Natural killer cell (primary cell): ENCODE measurements at places on chromosomes 11 and 22. TPM values are rescaled to one million over a fixed set of nuclear protein-coding genes. Genes with fewer than 3 reads are reported as not detected.
A peak's percentile ranks its signal among the peaks of the same experiment; 100 is the strongest.

- no peak overlapping the region for H3K4me3 ChIP-seq
- H3K4me1 ChIP-seq = no peaks in the 10 kb centered on the region
- no peaks in the 10 kb centered on the region for H3K27me3 ChIP-seq
- no peaks in the 10 kb centered on the region for H3K36me3 ChIP-seq
These were observed 42.6 kb downstream of the CNTN5 start for GRCh38 chr11:99063331-99063730.

Gene OR52I1
- not detected for total RNA-seq

DNA sequence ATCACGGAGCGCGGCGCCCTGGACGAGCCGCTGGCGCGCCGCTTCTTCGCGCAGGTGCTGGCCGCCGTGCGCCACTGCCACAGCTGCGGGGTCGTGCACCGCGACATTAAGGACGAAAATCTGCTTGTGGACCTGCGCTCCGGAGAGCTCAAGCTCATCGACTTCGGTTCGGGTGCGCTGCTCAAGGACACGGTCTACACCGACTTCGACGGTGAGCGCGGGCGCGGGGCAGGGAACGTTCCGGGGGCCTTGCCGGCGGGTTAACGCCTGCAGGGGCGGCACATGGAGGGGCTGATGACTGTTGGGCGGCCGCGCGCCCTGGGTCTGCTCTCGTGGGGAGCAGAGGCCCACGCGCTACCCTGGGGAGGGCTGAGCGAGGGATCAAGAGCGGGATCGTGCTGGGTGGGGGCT is 1.0 kb downstream of the PIM3 start:
- no peak for DNase-seq
- H3K36me3 ChIP-seq = peaks cover 19% of the 10 kb centered on the region
- H3K27ac ChIP-seq = peak overlapping the region; percentile 86
- no peaks in the 10 kb centered on the region for H3K27me3 ChIP-seq
- H3K4me3 ChIP-seq = peak overlapping the region; percentile 60

DNA sequence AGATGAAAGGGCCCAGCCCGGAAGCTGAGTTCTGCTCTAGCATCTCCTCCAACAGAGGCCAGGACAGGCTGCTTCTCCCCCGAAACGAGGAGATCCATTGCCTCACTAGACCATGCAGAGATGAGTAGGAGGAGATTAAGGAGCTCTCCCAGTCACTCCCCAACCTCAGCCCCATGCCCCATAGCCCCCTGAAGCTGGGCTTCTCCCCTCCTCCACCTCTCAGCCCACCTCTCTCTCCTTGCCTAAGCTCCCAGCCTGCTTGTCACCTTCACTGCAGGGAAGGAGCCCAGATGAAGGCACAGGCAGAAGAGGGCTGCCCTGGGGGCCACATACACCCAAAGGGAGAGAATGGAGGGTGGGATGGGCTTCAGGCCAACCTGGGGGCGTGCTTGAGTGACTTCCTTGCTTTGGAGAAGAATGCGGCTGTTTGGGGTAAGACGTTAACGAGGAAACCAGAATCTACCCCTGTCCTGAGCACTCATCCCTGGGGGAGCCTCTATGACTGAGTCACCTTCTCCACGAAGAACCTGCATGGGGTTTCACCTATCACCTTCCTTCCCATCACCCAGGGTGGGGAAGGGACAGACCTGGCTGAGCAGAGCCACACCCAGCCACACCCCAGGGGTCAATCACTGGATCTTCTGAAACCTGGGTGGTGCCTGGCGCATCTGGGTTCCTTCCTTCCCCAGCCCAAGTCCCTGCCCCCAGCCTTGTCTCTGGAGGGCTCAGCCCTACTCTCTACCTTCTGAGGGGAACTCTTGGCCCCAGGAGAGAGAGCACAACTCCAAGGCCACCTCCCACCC is 11.6 kb upstream of the GNAZ start:
- H3K27me3 ChIP-seq = no peaks in the 10 kb centered on the region
- no peak for DNase-seq
- H3K36me3 ChIP-seq = no peaks in the 10 kb centered on the region
- H3K4me3 ChIP-seq = no peak overlapping the region

GRCh38 chr11:12604557-12605153 is 69.6 kb upstream of the TEAD1 start:
- no peak overlapping the region for H3K4me3 ChIP-seq
- H3K36me3 ChIP-seq = no peaks in the 10 kb centered on the region
- no peaks in the 10 kb centered on the region for H3K4me1 ChIP-seq
- H3K27ac ChIP-seq = no peak overlapping the region
- H3K27me3 ChIP-seq = no peaks in the 10 kb centered on the region

Gene OR2AT4
- not detected for total RNA-seq

DNA sequence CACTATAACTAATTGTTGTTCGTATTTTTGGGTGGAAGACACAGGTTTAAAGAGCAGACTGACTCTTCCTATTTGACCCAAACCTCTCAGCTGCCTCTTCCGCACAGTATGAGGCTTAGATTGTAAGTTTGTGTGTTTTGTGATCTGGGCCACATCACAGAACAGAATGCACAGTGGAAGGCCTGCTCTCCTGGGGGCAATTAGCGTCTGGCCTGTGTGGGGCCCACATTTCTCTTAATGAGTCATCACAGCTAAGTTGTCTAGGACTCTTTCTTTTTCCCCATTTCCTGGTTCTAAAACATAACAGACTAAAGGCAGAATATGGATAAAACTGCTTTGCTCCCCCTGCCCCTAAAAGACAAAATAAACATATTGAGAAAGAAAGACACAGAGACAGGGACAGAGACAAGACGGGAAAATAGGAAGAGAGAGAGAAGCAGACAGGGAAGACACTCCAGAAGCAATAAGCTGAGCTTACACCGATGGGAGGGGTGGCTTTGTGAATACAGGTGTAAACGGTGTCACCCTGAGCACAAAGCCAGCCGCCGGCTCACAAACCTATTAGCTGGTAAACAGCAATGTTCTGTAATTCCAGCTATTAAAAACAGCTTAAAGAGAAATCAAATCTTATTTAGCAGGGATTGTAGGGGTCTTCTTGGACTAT is 127.4 kb upstream of the OPCML start:
- no peaks in the 10 kb centered on the region for H3K4me1 ChIP-seq
- no peak for DNase-seq
- no peaks in the 10 kb centered on the region for H3K36me3 ChIP-seq
- H3K27me3 ChIP-seq = no peaks in the 10 kb centered on the region
- no peak overlapping the region for H3K4me3 ChIP-seq
- H3K27ac ChIP-seq = no peak overlapping the region

Gene LINC01488
- not detected for total RNA-seq

Gene SERPINH1
- total RNA-seq = 5.4 TPM

DNA sequence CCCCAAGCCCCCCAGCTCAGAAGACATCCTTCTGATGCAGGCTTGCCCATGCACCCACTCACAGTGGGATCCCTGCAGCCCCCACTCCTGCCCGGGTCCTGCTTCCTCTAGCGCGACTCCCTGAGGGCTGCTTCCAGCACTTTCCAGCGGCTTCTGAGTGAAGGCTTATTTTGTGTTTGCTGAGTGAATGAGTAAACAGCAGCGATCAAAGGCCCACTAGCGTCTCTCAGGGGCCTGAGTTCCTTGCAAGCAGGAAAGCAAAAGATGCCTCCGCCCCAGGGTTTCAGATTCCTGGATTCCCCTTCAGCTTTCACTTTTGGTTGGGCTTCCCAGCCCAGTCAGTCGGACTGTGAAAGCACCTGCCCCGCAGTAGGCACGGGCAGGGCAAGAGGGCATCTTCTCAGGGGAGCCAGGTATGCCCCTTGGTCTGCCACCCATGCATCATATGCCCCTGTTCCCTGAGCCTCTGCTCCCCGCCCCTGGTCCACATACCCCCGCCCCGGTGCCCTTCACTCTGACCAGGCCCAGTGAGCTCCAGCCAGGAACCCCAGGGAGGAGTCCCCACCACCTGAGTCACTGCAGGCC is 9.2 kb downstream of the FADD start:
- no peak for DNase-seq
- no peak overlapping the region for H3K27ac ChIP-seq
- H3K4me3 ChIP-seq = no peak overlapping the region
- H3K36me3 ChIP-seq = peaks cover 22% of the 10 kb centered on the region
- H3K27me3 ChIP-seq = no peaks in the 10 kb centered on the region
- H3K4me1 ChIP-seq = peaks cover 1% of the 10 kb centered on the region

Gene PHOX2A
- not detected for total RNA-seq

DNA sequence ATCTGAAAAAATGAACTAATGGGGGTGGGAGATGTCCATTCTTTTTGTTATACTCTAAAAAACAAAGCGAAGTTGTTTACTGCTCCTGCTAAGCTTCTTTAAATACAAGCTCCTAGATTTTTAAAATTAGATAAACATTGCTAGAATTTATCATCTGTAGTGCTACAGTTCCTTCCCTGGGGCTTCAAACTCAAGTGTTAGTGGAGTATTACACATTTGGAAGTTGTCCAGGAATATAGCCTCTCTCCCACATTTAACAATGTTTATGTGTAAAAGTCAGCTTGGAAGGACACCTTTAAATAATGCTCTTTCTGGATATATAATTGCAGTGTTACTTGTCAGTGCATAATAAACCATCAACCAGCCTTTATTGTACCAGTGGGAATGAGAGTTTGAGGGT is 155.5 kb downstream of the SPON1 start:
- H3K27me3 ChIP-seq = no peaks in the 10 kb centered on the region
- no peak for DNase-seq
- no peaks in the 10 kb centered on the region for H3K36me3 ChIP-seq
- H3K4me3 ChIP-seq = no peak overlapping the region

Gene CCND1
- 2.3 TPM for total RNA-seq

Gene MMP7
- not detected for total RNA-seq

Gene CCDC116
- not detected for total RNA-seq

DNA sequence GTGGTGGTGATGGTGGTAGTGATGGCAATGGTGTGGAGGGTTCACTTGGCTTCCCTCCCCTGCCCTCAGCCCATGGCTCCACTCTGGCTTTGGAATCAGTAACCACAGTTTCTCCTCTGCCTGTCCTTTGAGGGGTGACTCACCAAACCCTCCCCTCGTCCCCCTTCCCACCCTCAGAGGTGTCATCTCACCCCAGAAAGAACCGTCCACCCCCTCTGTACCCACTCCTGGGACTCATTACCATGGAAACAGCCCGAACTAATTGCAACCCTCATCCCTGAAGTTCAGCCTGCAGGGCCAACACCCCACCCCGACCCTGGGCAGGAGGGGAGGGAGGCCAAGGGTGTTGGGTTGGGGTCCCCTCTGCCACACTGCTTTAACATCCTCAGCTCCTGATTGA is 26.6 kb downstream of the PHLDB1 start:
- no peak overlapping the region for H3K4me3 ChIP-seq
- no peak overlapping the region for H3K27ac ChIP-seq
- DNase-seq = no peak
- no peaks in the 10 kb centered on the region for H3K36me3 ChIP-seq
- H3K27me3 ChIP-seq = no peaks in the 10 kb centered on the region

Gene OR51A2
- not detected for total RNA-seq

DNA sequence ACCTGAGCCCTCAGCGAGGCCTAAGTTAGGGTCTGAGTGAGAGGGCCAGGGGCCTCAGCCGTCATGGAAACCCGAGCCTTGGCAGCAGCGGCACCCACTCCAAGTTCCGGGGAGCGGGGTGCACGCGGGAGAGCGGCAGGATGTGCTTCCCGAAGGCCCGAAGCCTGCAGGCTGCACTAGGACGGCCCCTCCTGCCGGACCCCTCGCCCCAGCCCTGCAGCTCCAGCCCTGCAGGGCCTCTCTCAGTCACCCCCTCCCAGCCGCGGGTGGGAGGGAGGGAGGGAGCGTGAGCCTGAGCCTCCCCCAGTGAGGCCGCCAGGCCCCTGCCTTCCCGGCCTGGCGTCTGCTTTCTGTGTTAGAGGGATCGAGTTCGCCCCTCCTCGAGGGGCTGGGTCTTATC is 22.6 kb downstream of the MRPL23 start:
- H3K4me3 ChIP-seq = no peak overlapping the region
- H3K27me3 ChIP-seq = no peaks in the 10 kb centered on the region
- no peaks in the 10 kb centered on the region for H3K4me1 ChIP-seq

DNA sequence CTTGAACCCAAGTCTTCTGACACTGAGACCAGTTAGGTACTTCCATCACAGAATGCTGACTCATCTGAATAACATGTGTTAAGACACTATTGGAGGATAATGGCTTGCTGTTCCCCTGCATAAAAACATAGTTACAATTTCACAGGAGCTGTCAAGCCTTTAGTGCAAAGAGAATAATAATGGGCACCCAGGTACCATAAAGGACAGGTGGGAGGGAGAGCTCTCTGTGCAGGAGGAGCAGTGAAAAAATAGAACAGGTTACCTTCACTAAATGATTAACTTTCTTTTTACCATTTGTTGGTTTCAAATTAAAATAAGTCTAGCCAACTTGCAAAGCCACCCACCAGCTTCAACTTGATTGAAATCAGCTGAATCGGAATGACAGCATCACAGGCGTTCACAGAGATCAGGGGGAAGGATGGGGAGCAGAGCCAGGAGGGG is 173.2 kb downstream of the DSCAML1 start:
- no peak for DNase-seq
- H3K4me3 ChIP-seq = no peak overlapping the region
- no peaks in the 10 kb centered on the region for H3K4me1 ChIP-seq
- H3K36me3 ChIP-seq = no peaks in the 10 kb centered on the region
- H3K27ac ChIP-seq = no peak overlapping the region
- peaks cover 3% of the 10 kb centered on the region for H3K27me3 ChIP-seq

- H3K36me3 ChIP-seq = peaks cover 31% of the 10 kb centered on the region
- peaks cover 43% of the 10 kb centered on the region for H3K4me1 ChIP-seq
- peak; percentile 76 for DNase-seq
- peak within 1 kb of the TSS; percentile 65 for H3K4me3 ChIP-seq
- peak within 1 kb of the TSS; percentile 94 for H3K27ac ChIP-seq
These were observed at the start of gene PITPNM1 for GRCh38 chr11:67504950-67505581. Gene PITPNM1 (minus strand): TSS chr11:67505363. CDS start chr11:67504180, 1,183 bp downstream.

GRCh38 chr22:29788339-29789279 is 21.4 kb downstream of the UQCR10 start:
- H3K4me3 ChIP-seq = no peak overlapping the region
- no peaks in the 10 kb centered on the region for H3K27me3 ChIP-seq
- peaks cover 48% of the 10 kb centered on the region for H3K36me3 ChIP-seq

DNA sequence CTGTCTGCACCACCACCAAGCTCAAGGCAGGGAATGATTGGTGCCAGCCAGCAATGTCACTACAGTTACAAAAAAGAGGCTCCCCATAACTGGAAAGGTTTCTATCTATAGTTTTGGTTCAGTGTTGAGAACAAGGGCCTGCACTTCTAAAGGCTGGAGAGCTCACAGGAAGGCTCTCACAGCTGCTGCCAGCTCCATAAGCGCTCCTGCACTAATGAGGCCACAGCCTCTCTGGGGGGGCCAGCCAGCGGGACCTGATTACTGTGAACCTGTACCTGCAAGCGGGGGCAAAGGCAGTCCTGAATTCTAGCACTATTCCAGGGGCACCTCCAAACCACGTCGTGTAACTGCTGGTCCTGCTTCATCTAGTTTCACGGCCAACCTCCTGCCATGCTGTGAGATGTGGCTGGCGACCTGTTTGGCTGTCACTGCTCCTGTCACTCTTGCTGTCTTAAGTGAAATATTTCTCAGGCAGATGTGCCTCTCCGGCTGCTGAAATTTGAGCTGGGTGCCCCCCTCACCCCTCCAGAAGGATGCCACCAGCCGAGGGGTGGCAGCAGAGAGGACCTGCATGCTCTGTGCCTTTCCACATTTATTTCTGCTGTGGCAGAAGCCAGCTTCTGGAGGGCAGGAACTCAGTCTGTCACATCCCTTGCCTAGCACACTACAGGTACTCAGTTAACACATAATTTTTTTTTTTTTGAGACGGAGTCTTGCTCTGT is 53.3 kb upstream of the ARFGAP3 start:
- DNase-seq = no peak
- no peak overlapping the region for H3K4me3 ChIP-seq
- H3K27ac ChIP-seq = no peak overlapping the region
